ENCODE measurements at places on chromosomes 3 and 15.

DNA sequence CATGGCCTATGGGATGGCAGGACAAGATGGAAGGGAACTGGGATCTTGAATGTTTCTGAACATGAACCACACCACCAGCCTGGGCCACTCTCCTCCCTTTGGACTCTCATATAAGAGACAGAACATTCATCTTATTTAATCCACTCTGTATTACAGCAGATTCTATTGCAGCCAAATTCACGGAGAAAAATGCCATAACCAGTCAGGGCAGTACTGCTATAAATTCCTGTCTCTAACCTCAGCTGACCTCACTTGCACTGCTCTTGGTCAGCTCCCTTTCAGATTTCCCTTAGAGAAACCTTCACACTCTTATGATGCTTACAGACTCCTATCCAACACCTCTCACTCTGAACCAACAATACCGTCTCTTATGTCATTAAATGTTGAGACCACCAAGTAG lies 101.4 kb downstream of the RYK start:
- DNase-seq: no peak

DNA sequence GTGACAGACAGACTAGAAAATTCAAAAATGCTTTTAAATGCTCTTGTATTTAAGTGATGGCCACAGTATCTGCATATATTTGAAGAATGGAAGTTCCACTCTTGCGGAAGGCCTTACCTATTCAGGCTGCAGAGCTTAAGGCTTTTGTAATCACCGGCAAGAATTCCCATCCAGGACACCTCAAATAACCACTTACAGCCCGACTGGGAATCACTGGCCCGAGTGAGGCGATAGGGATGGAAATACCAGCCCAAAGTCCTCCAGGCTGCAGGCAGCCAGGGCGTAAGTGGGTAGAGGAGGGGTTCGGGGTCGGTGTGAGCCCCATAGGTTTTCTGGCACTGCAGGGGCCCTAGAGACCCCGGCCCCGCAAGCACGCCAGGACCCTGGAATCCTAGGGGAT lies 9.5 kb downstream of the CMTM7 start:
- no peak for DNase-seq

- DNase-seq: no peak
Observed at GRCh38 chr15:70453766-70454165, 309.6 kb downstream of the UACA start.

DNA sequence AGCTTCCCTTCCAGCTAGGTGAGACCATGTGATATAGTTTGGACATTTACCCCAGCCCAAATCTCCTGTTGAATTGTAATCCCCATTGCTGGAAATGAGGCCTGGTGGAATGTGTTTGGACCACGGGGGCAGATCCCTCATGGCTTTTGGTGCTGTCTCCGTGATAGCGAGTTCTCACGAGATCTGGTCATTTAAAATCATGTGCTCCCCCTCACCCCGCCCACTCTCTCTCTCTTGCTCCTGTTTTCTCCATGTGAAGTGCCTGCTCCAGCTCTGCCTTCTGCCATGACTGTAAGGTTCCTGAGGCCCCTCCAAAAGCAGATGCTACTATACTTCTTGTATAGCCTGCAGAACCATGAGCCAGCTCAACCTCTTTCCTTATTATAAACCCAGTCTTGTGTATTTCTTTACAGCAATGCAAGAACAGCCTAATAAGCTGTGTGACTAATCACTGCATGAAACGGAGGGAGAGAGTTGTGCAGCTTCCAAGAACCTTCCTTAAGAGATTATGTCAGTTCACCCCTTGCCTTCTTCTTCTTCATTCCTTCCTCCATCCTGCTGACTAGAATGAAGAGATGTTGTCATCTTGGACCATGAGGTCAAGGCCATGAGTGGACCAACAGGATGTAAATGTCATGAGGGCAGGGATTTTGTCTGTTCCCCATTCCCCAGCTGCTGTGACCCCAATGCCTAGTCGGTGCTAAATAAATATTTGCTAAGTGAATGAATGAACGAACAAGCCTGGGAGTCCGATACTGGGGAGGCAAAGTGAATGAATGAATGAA lies 91.0 kb downstream of the CPN2 start:
- no peak for DNase-seq

- no peak for DNase-seq
Observed at GRCh38 chr3:81998139-81998755, 236.8 kb upstream of the GBE1 start.
